ENCODE measurements at places on chromosomes 3 and 15. TPM values are rescaled to one million over a fixed set of nuclear protein-coding genes. Genes with fewer than 3 reads are reported as not detected.

GRCh38 chr3:76345878-76346277, 560.5 kb upstream of the ZNF717 start:
- DNase-seq: no peak

GRCh38 chr15:52199271-52199670, 8.1 kb upstream of the GNB5 start:
- no peak for DNase-seq

DNA sequence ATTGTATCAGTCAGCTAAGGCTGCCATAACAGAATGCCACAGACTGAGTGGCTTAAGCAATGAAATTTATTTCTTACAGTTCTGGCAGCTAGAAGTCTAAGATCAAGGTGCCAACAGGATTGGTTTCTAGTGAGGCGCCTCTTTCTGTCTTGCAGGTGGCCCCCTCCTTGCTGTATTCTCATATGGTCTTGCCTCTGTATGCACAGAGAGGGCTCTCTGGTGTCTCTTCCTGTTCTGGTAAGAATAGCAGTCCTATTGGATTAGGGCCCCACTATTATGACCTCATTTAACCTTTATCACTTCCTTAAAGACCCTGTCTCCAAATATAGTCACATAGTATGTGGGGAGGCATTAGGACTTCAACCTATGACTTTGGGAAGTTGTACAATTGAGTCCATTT, 253.9 kb downstream of the EDEM1 start:
- DNase-seq: no peak

DNA sequence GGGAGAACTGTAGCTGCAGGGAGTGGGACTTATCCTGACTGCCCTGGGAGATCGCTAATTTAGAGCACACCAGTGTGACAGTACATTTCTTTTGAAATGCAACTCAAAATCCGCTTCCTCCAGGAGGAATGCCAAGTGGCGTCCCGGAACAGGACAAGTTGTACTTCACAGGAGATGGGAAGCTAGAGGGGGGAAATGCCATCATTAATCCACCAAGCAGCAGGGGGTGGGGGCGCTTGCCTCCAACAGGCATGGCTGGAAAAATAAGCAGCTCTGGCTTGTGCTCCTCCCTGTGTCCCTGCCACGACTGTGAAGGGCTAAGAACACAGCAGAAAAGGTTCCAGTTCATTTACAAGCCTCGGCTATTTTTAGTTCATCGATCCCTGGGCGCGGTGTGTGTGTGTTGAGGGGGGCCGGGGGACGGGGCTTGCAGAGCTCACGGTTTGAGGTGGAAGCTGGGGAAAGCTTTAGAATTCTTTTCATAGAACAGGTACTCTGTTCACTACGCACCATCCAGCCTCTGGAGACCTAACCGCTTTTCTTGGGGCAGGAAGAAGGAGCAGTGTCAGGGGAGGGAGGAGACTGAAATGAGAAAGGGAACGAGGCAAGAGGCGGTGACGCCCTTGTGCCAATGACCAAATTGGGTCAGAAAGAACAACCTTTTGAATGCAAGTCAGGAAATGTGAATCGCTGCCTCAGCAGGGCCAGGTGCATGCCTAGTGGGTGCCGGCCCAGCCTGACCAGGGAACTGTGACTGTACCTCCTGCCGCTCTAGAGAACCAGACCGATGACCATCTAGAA, 51.8 kb upstream of the DGKG start:
- no peak for DNase-seq

- no peak for DNase-seq
These were observed 16.8 kb downstream of the C3orf20 start for GRCh38 chr3:14691719-14692118.

DNA sequence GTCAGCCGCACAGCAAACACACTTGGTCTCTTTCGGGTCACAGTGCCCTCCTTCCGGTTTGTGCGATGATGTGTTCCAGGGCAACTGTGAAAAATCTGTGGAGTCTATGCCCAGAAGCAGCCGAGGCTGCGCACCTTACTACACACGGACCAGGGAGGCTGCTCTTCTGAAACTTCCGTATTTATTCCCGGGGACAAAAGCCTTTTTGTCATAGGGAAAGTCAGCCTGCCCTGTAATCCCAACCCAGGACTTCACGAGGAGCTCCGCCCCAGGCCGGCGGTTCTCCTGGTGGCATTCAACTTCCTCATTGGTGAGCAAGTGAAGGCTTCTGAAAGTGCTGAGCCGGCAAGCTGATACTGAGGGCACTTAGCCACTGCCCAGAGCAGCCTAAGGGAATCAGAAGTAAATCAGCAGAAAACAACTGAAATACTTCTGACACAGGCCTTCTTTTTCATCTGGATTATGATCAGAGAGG, 126.5 kb downstream of the FMN1 start:
- DNase-seq: no peak

- no peak for DNase-seq
These were observed 6.3 kb upstream of the UBE2Q2 start for GRCh38 chr15:75836959-75837334.

DNA sequence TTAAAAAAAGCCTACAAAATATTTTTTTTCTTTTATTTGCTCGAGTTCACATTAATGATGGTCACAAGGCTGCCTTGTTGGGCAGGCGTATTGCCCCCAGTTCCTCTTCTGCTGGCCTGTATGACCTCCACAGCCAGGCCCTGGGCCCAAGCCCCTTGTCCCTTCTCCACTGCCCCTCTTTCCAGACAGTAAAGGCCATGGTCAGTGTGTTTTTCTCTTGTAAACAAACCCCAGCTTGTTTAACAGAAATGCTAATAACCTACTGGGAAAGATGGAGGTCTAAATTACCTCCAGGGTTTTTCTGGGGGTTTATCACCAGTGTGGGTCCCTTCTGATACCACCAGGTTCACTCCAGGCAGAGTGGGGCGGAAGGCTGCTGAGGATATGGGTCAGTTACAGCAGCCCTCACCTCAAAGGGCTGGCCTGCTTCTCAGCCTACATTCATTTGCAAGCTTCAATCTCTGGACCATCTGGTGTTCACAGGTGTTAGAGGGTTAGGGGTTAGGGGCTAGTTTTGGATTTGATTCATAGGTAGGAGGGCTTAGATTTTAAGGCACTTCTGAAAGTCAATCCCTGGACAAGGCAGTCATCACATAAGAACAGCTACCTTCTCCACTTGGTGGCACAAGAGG, 2.0 kb upstream of the MANF start:
- no peak for DNase-seq

- DNase-seq: no peak
These were observed 124.6 kb downstream of the FOXB1 start for GRCh38 chr15:60128710-60129109.

GRCh38 chr3:111944372-111944771, 34.5 kb upstream of the ABHD10 start:
- DNase-seq: no peak

- DNase-seq: no peak
These were observed 26.3 kb downstream of the TLNRD1 start for GRCh38 chr15:81026836-81027599.

GRCh38 chr15:99719096-99719541, 14.1 kb downstream of the LYSMD4 start:
- no peak for DNase-seq

- DNase-seq: no peak
These were observed 43.8 kb upstream of the SLC6A6 start for GRCh38 chr3:14358426-14359211.

DNA sequence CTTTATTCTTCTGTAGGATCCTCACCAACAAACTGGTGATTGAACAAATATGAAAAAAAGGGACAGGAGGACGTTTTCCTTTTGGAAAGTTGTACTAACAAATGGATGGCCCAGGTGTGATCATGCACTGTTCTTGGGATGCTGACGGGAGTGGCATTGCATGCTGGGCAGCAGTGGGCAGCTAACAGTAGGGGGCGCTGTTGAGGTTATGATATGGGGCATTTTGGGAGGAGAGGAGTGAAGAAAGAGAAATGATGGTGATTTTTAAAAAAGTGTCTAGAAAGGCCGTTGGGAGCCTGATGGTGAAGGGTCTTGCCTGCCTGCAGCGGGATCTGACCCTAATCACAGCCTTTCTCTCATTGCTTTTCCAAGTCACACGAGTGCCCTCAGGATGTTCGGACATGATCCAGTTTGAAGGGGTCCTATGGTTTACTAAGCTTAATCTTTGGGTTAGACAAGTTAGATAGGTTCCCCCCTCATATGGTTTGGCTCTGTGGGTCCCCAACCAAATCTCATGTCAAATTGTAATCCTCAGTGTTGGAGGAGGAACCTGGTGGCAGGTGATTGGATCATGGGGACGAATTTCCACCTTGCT, 46.2 kb upstream of the PRTG start:
- DNase-seq: no peak

- DNase-seq: no peak
These were observed 272.5 kb upstream of the TGFBR2 start for GRCh38 chr3:30333903-30334302.

- no peak for DNase-seq
These were observed 52.9 kb upstream of the ACKR4 start for GRCh38 chr3:132544130-132544529.

- DNase-seq: no peak
These were observed 27.0 kb downstream of the PCCB start for GRCh38 chr3:136277115-136277514.

- no peak for DNase-seq
These were observed 237.6 kb upstream of the BHLHE40 start for GRCh38 chr3:4741404-4742307.

DNA sequence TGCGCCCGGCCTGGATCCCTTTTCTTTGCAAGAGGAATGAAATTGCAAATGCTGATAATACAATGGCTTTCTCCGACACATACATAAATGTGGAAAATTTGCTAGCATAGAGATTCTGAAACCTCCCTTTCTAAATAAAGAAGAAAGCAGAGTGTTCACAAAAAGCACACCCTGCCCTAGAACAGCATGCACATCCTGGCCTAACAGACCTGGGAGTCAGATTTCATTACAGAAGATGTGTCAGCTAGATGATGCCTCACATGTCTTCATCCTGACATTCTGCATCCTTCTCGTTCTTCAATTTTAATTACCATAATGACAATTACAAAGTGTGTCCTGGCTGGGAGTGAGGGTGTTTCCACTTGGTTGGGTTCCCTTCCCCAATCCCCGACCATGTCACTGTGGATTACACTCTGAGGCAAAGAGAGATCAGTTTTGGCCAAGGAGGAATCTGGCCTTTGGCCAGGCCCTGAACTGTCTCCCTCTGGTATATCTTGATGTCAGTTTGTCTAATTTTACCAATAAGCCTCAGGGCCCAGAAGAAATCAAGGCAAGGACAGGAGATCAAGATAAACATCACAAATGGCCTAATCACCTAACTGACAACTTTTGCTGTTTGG, 104.9 kb upstream of the SPATA12 start:
- DNase-seq: no peak

- no peak for DNase-seq
These were observed 19.7 kb downstream of the ACAA1 start for GRCh38 chr3:38117163-38117716.

GRCh38 chr3:169777822-169778221, 4.6 kb downstream of the MYNN start:
- DNase-seq: no peak

Gene CIDEC
- 49.2 TPM for polyA plus RNA-seq

Gene OR5K4
- polyA plus RNA-seq: not detected

Gene TMEM62
- 12.7 TPM for polyA plus RNA-seq

Gene TGM5
- 0.16 TPM for polyA plus RNA-seq

Gene CGNL1
- 12.7 TPM for polyA plus RNA-seq

Gene RPL22L1
- 69.3 TPM for polyA plus RNA-seq

Gene CDCP1
- polyA plus RNA-seq: 2.0 TPM

Gene SLC22A13
- polyA plus RNA-seq: not detected

Gene TMEM212
- not detected for polyA plus RNA-seq

Gene SEC11A
- polyA plus RNA-seq: 164 TPM

Gene CHSY1
- 18.7 TPM for polyA plus RNA-seq

Gene SCN11A
- polyA plus RNA-seq: 0.32 TPM

Gene UCN2
- polyA plus RNA-seq: 0.81 TPM

Gene GOLGA6D
- polyA plus RNA-seq: not detected

Gene CPNE9
- polyA plus RNA-seq: 0.18 TPM

Gene NR1D2
- polyA plus RNA-seq: 16.6 TPM

Gene PLSCR2
- not detected for polyA plus RNA-seq

Gene MUSTN1
- 44.5 TPM for polyA plus RNA-seq

Gene ERC2
- 0.49 TPM for polyA plus RNA-seq

Gene AP3B2
- 2.2 TPM for polyA plus RNA-seq
